Substantia nigra (tissue), 51 donors: ENCODE measurements at places on chromosomes 5 and 9.
A peak's percentile ranks its signal among the peaks of the same experiment; 100 is the strongest.

DNA sequence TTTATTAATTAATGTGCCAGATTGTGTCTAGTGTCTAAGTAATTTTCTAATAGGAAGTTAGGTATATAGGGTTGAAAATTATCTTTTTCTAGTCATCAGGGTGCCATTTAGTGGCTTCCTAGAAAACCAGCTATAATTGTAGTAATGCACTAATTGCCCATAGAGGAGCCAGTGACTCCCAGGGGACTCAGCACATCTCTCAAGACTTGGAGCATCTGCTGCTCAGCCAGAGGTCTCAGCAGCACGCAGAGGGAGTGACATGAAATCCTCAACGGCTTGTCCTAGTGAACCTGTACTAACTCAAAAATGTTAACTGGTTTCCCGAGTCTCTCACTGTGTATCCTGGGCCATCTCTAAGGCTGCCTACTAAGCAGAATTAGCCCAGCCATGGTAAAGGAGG lies 78.2 kb upstream of the MAN2A1 start:
- DNase-seq, result no peak

- peak; percentile 87 for DNase-seq
These were observed 48.9 kb downstream of the DYNC2I2 start for GRCh38 chr9:128607642-128608350.

- no peak for DNase-seq
These were observed 977 bp downstream of the MGAT4B start for GRCh38 chr5:179805529-179806249.

GRCh38 chr5:143494595-143494994 lies 91.1 kb upstream of the NR3C1 start:
- DNase-seq, result no peak

GRCh38 chr9:131585375-131585774 lies 40.1 kb downstream of the PRRT1B start:
- no peak for DNase-seq

GRCh38 chr5:75909223-75909622 lies 174.0 kb upstream of the SV2C start:
- DNase-seq, result no peak

GRCh38 chr5:123514615-123515355 lies 2.8 kb downstream of the CSNK1G3 start:
- DNase-seq, result no peak

GRCh38 chr5:112221128-112221527 lies 197.9 kb downstream of the EPB41L4A start:
- DNase-seq, result no peak

DNA sequence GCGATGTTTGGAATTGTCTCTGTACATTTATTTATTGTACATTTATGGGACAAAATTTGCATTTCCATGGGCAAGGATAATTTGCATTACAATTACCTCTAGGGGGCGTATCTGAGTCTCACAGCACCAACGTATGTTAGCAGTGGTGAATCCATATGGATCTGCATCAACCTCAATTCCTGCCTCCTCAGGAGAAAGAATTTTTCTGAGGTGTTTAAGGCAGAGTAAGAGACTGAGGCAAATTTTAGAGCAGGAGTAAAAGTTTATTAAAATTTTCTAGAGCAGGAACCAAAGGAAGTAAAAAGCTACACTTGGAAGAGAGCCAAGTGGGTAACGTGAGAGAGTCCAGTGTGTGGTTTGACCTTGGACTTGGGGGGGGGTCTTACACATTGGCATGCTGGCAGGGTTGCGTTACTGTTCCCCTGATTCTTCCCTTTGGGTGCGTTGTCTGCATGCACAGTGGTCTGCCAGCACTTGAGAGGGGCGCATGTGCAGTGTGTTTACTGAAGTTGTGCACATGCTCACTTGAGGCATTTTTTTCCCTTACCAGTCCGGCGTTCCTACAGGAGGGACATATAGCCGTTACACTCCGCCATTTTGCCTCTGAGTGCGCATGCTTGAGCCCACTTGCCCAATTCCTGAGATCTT lies 21.0 kb upstream of the RAB14 start:
- no peak for DNase-seq

DNA sequence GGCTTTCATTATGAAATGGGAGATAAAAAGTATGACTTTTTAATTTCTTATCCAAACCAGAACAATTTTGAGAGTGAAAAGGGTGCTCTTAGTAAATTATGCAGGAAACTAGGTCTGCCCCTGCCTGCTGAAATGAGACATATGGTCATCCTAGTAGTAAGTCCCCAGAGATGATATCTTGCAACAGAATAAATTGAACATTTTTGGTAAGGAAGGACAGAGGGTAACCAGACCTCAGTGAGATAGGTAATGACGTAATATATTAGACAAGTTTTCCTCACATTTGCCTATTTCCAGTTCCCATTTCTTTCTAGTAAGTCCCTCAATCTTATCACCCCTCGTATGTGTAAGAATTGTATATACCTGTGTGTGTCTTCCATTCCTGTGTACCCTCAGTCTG lies 91.8 kb downstream of the EQTN start:
- DNase-seq, result no peak

DNA sequence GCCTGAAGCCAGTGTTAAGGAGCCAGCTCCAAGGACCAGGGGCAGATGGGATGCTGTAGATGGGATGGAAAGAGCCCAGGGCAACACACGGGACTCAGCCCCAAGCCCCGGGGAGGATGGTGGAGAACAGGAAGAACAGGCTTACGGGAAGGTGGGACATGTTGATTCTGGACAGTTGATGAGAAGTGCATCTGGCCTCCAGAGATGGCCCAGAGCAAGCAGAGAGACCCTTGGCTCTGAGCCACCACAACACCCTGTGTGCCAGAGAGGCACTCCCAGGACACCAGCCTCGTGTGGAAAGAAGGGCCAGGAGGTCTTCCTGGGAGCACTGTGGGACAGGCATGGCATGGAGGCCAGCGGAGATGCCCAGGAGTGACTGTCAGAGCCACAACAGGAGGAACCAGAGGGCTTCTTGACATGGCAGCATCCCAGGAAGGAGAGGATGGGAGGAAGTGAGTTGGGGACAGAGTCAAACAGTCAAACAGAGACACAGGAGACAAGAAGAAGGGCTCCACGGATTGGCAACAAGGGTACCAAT lies 156.3 kb upstream of the MVB12B start:
- DNase-seq, result no peak

- no peak for DNase-seq
These were observed 459.3 kb upstream of the MEF2C start for GRCh38 chr5:89342106-89342876.

- DNase-seq, result no peak
These were observed 149.6 kb downstream of the ZNF608 start for GRCh38 chr5:124596595-124597421.

DNA sequence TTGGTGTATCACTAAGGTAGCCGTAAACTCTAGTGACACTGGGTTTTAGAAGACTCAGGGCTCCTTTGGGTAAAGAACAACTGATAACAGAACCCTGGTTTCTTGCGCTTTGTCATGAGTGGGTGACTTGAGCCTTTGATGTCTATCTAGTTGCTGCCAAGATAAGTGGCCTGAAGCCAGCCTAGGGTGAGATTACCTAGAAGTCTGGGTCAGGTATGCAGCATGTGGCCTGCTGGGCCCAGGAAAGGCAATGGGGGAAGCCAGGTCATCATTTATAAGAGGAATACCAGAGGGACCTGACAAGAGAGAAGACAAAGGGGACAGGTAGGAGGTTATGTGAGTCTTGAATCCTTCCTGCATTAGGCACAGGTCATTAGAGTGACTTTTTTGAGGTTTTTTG lies 23.2 kb upstream of the GARNL3 start:
- no peak for DNase-seq

DNA sequence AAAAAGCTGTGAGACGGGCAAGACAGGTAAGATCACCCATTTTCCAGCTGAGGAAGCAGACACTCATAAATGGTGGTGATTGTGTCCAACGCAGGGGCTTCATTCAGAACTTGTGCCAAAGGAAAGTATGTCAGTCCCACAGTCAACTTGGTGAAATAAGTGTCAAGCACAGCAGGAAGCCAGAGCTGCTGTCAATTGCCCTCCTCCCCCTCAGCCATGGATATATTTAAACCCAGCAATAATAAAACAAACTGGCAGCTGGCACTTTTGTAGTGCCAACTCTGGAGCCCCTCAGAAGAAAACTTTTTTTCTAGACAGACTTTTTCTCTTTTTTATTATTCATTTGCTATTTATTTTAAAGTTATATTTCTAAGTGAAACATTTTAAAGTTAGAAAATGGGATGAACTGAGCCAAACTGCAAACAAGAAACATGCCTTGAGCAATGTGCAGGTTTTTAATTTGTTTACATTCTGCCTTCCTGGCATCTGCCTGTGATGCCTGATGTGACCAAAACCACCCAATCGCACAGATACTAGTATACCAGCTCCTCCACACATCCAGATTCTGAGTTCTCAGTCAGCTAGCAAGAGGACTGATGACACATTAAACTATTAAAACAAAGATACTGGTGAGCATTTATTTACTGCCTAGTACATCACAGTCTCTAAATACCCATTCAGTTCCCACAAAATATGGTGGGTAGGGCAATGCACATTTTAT lies 17.0 kb downstream of the DMAC1 start:
- DNase-seq, result no peak

- no peak for DNase-seq
These were observed 10.8 kb upstream of the ADRA1B start for GRCh38 chr5:159905496-159905895.

DNA sequence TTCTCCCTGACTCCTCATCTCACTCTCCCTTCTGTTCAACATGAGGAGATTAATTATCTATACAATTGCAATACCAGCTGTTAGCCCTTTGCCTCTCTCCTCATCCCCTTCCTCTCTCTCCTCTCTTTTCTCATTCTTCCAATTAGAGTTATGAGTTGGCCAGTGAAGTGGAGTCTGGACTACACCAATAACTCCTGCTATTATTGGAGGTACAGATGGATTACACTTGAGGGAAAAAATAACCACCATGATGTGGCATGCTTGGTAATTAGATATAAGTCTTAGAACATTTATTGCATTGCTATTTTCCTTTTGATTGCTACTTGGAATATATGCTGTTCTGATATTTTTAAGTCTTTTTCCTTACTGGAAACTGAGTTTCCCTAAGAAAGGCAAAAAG lies 159.2 kb downstream of the FRMD3 start:
- no peak for DNase-seq

DNA sequence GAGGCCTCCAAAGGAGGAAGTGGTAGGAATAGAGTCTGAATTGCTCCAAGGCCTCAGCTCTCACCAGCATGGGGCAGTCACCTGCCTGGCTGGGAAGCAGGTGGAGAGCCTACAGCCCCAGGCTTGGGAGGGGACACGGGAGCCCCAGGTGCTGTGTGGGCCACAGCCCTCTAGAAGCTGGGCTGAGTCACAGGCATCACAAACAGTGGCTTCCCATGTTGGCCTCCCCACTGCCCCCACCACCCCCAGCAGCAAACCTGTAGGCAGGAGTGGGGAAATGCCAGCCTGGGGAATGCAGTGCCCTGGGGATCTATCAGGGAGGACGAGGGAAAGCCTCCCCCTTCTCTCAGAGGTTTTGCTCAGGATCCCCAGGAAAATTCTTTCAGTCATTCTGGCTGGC lies 309.6 kb downstream of the SLIT3 start:
- DNase-seq, result no peak

DNA sequence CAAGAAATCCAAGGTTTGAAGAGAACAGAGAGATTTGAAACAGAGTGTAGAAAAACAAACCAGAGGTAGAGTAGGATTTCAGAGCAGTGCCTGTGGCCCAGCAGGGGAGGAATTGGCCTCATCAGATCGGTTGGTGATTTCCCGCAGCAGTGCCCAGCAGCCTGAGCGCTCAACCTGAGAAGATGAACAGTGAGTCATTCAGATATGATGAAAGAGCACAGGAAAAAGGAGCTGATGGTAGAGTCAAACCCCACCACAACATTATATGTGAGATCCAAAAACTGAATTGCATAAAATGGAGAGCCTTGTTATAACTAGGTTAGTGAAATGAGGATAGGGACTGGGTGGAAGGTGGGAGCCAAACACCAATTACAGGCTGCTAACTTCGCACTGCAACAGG lies 248.9 kb downstream of the PIK3R1 start:
- DNase-seq, result no peak

GRCh38 chr9:137438591-137439157 lies 2.5 kb downstream of the ENTPD8 start:
- no peak for DNase-seq

DNA sequence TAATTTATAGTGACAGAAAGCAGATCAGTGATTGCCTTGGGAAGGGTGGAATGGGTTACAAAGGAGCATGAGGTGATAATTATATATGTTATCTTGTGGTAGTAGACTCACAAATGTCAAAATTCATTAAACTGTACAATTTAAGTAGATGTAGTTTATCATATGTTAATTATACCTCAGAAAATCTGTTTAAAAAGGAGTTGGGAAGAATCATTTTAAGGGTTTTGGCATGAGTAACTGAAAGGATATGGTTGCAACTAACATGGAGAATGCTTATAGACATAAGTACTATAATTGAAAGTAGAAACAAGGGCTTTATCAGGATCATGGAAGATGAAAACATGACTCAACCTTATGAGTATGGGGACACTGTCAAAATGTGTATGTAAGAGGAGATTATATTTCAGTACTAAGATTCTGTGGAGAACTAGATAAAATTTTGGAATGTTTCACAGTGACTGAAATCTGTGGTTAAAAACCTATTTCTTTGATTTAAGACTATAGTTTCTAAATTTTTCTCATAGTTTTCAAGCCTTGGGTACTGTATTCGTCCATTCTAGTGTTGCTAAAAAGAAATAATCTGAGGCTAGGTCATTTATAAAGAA lies 73.3 kb downstream of the FCHO2 start:
- no peak for DNase-seq

DNA sequence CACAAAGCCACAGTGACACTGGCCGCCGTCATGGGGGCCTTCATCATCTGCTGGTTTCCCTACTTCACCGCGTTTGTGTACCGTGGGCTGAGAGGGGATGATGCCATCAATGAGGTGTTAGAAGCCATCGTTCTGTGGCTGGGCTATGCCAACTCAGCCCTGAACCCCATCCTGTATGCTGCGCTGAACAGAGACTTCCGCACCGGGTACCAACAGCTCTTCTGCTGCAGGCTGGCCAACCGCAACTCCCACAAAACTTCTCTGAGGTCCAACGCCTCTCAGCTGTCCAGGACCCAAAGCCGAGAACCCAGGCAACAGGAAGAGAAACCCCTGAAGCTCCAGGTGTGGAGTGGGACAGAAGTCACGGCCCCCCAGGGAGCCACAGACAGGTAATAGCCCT lies 26.1 kb downstream of the HRH2 start:
- DNase-seq, result no peak

DNA sequence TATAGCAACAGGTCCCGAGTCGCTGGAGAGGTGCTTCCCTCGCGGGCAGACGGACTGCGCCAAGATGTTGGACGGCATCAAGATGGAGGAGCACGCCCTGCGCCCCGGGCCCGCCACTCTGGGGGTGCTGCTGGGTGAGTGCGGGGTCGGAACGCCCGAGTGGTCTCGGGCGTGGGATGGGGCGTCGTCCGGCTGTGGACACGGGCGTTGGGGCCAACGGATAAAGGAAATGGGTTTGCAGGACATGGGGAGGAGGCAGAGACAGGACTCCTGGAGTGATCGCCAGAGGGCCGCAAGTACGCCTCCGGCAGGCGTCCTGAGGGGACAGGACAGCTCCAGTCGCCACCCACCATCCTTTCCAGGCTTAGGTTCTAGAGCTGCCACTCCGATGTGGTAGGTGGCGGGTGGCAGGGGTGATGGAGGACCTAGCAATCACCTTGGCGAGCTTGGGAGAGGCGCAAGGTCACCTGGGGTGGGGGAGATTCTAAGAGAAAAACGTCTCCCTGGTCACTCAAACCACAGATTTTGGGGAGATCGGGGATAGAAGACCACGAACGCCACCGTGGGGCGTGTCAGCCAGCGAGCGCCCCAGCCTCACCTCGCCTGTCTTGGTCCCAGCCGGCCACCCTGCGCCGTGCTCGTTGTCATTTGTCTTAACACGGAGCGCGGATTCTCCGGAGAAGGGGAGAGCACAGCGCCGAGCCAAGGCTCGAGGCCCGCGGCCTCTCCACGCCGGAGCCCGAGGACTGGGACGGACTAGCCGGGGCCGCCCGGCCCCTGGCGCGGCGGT lies 922 bp downstream of the LMX1B start:
- no peak for DNase-seq
